ENCODE measurements at places on chromosomes 6 and 20.

- DNase-seq = no peak
Measured at GRCh38 chr6:69594405-69594804, 202.4 kb downstream of the LMBRD1 start.

GRCh38 chr20:53154540-53154939 lies 182.4 kb downstream of the TSHZ2 start:
- DNase-seq = no peak

DNA sequence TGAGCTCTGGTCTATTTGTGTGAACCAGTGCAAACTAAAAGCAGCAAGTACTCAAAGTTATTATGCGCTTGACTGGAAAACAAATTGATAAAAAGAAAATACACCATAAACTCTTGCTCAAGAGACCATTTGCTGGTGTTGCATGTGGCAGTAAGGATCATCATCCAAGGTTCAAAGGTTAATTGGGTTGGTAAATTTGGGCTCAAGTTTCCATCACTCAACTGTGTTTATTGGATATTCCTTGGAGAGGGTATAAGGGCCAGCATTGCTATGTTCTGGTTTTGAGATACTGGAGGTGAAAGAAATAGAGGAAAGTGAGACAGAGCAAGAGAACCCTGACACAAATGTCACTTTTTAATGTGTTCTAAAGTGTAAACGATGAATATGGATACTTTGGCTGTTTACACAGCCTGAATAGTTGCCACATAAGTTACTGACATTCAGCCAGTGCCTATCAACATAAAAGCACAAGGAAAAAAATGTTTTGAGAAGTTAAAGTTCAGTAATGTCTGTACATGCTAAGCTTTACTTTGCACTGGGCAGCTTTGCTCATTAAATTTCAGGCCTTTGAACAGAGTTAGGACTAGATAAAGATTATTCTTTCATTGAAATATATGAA lies 736.1 kb downstream of the HDGFL1 start:
- no peak for DNase-seq

DNA sequence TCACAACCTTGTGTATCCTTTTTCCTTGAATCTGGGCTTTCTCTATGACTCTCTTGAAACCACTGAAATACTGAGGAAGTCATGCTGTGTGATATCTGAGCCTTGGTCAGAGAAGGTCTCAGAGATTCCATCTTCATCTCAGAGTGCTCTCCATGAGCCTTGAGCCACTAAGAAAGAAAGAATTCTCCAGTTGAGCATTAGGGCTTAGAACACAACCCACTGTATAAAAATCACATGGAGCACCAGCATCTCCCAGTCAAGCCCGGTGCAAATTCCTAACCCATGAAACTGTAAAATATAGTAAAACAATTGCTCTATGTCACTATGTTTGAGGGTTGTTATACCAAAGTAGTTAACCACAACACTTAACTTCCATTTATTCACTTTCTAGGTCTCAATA lies 181.4 kb downstream of the MOXD1 start:
- no peak for DNase-seq

DNA sequence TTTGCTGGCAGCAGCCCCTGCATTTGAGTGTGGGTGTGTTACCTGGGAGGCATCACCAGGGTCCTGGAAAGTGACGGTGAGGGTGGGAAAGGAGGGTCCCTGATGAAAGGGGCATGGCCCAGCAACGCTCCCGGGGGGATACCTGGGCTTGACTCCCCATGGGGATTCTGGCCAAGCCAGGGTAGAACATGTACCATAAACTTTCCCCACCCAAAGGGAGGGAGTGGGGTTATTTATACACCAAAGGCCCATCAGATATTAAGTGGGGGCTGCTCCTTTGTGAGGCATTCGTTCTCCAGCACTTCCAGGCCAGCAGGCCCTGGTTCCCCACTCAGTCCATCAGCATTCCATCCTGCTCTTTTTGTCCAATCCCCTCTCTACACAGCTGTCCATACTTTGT lies 20.6 kb upstream of the CCR6 start:
- no peak for DNase-seq
